ENCODE measurements at places on chromosomes 1 and 21.
A peak's percentile ranks its signal among the peaks of the same experiment; 100 is the strongest.

DNA sequence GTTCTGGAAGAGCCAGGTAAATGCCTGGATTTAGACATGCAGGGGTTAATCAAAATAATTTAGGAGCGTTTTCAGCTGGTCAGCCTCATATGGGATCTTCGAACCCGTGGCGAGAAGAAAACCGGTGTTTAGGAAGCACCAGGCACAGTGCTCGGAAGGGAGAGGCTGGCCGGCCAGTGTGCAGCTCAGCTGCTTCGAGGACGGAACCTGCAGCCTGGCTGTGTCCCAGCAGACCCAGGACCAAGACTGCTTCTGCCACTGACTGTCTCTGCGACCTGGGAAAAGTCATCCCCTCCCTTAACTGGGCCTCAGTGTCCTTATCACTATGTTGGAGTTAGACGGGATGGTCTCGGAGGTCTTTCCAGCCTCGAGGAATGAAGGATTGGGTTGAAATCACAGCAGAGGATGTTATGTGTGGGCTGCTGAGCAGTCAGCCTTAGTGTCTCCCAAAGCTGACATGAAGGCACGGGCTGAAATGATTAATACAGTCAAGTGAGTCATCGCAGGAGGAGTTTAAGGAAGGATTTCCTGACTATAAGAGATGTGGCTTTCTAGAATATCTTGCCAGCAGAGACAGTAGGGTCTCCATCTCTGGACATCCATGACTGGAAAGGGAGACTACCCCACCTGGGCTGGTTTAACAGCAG lies 20.8 kb downstream of the PPFIA4 start:
- no peak for DNase-seq

DNA sequence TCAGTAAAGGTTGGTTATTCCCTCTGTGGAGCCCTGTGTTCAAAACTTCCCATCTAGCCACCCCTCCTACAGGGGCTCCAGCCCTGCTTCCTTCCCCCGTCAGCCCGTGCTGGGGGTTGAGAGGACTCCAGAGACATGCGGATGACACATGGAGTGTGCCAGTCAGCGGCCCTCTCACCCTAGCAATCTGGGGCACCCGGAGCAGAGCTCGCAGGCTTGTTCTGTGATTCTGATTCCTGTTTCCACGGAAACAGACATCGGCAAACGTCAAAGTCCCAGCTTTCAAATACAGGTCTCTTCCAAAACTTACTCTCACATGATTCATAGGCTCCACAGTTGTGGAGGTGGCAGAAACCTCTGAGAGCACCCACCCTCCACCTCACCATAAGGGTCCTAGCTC lies 9.8 kb upstream of the SSBP3 start:
- no peak for DNase-seq

GRCh38 chr1:44652445-44653106 lies 21.7 kb downstream of the TMEM53 start:
- no peak for DNase-seq

DNA sequence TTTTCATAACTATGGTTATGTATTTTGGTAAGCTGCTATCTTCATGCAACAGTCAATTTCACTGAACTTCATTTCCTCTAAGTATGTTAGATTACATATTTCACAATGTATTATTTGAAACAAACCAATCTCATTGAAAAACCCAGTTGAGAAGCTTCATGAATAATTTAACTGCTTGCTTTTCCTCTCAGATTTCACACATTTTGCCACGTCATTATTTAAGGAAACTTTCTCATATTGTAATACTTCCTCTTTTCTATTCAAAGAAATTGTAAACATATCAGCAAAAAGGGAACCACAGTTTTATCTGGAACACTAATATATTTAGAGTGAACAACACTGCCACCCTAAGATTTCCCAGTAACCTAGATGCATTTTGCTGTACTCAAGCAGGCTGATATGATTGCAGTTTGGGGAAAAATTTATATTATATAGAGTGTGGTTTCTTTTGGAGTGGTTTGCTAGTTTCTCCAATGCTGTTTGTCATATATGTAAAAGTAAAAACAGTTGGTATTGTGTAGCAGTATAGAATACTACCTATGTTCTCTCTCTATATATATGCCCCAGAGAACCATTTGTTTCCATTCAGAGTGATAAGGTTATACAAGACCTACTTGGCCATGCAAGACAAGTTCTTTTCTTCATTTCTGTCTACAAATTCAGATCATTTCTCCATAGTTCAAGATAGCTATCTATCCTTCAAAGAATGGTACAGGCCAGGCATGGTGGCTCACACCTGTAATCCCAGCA lies 28.4 kb upstream of the AHCTF1 start:
- DNase-seq, result no peak

- no peak for DNase-seq
These were observed 16.5 kb downstream of the CTSK start for GRCh38 chr1:150791585-150791984.

- DNase-seq, result no peak
These were observed 19.1 kb downstream of the LRIG2 start for GRCh38 chr1:113091988-113092594.

DNA sequence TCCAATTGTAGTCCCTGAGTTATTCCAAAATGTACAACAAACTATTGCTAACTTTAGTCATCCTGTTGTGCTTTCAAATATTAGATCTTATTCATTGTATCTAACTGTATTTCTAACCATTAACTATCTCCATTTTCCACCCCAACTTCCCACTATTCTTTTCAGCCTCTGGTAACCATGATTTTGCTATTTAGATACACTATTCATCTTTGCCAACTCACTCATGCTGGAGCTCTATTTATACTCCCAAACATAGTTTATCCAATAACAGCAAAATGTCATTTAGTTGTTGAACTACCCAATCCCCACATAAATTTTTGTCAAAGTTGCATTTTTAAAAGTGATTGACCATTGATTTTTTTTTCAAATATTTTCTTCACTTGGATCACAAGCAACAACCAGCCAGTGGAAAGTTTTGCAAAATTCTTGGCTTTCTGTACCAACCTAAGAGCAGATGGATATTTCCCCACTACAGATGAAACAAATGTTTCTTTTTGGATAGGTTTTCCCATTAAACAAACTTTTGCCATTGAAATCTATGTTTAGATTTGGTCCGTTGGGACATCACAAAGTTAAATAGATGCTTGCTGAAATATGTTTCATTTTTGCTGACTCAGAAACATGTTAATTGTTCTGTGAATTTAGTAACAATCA lies 866.0 kb downstream of the LTN1 start:
- DNase-seq, result no peak

DNA sequence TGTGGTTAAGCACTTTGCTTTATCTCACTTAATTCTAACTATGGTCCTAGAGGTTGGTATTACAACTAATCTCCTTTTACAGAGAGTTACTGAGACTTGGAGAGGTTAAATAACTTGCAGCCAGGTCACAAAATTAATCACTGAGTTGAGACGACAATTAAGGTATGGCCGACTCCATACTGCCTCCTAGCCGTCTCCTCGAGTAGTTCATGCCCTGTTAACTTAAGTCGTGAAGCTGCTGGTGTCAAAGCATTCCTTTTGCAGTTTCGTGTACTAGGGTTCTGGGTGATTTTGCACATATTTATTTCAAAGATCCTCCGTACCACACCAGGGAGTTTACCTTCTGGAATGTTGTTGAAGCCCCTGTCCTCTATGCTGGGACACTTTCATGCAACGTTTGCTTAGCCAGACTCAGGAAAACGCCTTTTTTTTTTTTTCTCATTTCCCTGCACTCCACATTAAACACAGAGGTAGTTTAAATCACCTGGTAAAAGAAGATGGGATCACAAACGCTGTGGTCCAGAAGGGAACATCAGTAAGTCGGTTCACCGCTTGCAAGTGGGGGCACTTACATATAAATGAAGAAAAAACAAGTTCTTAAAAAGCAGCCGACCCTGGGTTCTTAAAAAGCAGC lies 570 bp upstream of the NEK7 start:
- DNase-seq, result peak; percentile 40

DNA sequence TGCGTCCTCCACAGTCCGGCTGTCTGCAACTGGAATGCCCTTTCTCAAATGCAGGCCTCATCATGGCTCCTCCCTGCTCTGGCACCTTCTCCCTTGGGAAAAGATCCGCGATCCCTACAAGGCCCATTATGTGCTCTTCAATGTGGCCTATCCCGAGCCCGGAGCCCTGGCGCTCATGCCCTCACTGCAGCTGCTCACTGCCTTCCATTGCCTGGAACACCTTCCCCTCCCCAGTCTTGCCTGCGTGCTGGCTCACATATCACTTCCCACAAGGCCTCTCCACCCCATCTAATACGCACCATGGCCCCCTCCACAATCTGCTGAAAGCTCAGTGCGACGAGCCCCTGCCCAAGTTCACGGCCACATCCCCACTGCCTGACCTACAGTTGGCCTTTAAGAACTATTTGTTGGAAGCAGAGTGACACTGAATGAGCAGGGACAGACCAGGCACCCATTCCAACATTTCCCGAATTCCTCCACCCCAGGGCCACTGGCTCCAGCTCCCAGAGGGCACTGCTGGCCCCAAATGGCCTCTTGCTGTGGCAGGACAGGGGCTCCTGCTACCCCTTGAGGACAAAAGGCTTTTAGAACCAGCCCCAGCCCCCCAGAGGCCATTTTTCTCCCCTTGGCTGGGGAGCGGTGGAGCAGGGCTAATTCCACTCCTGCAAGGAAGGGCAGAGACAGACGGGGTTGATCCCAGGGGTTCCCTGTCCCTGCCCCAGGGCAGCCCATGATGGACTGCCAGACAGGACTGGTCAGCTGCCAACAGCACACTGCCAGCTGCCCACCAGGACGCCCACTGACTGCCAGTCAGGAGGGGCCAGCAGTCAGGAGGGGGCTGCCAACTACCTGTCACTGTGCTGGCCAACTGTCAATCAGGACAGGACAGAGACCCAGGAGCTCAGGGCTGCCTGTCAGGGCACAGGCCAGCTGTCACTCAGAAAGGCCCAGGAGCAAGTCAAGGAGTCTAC lies 64.8 kb downstream of the DHRS3 start:
- no peak for DNase-seq

- DNase-seq, result no peak
These were observed 556.5 kb downstream of the PTBP2 start for GRCh38 chr1:97277891-97278654.

- no peak for DNase-seq
These were observed 42.8 kb downstream of the SLC37A1 start for GRCh38 chr21:42556476-42556875.

DNA sequence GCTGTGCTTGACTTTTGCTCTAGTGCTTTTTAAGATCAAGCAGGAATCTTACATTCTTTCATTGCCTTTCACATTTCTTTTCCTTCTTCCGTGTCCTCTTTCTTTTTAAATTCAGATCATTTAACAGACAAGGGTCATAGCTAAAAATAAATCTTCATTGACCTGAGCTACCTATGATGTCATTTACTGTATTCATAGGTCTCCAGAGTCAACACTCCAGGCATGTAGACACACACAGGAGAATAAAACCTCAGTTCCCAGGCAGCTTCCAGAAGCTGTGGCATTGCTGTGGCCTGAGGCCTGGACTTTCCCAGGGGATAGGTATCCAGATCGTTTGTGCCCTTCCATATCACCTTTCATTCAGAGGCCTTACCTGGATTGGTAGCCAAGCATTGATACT lies 38.5 kb upstream of the ENAH start:
- DNase-seq, result no peak

- DNase-seq, result no peak
These were observed 83.0 kb downstream of the NTPCR start for GRCh38 chr1:233033361-233033760.

DNA sequence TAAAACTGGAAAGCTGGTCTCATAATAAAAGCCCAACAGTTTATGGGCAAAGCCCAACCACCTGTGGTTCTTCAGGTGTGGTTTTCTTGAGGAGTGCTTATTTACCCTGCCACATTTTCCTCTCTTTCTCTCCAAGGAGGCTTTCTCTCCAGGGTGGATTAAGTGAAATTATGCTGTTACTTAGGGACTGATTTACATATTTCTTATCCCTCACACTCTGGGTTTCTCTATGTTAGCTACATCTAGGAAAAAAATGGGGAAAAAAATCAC lies 4.8 kb downstream of the TBX19 start:
- DNase-seq, result no peak

DNA sequence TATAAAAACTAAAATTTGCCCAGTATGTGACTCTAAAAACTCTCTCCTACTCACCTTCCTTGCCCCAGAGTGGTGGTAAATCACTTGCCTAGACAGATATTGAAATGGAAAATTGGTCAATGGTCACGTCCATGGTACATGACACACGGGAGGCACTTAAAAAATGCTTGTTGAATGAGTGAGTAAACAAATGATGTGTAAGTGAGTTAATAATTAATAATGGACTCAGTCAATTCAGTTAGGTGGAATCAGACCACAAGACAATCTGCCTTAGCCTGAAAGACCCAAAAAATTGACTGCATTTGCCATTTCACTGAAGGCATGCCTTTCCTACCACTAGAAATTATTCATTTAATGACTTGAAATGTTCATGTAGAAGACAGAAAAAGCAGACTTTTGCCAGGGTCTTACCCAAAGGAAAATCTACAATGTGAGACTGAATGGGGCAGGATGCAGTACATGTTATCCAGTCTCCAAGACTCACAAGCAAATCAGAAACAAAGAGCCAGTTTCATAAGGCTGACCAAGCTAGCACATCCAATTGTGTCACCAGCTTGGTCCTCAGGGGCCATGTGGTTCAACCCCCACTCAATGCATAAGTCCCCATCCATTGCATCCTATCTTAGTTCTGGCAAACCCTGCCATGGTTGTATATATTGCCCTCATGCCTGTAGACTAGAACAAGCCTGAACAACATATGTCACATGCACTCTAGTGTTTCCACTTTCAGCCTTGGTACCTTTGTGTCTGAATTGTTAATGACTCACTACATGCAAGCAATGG lies 73.6 kb downstream of the TBX15 start:
- DNase-seq, result no peak

- no peak for DNase-seq
These were observed 258.3 kb downstream of the SPATA17 start for GRCh38 chr1:217889401-217889800.

DNA sequence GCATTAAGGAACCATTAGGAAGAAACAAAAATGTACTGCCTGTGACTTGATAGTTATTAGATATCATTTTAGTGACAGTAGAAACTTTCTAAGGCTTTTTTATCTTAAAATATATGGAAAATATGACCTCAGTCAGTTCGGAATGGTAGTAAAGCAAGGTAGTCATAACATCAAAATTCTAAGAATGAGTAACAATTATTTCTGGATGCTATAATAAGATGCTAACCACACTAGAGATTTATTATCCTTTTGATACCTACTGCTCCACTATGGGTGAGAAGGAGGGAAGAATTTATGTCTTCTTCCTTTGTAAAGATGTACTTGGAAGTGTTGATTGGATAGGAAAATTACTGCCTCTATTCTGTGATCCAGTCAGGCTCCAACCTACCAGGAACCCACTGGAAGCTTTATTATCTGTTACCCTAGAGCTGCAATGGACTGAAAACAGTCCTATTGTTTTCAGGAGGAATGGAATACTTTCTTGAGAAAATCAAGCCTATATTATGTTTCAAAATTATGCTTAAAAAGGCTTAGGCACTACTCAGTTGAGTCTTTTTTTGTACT lies 8.8 kb downstream of the FMN2 start:
- DNase-seq, result no peak

GRCh38 chr1:119680723-119681122 lies 31.0 kb upstream of the PHGDH start:
- no peak for DNase-seq

- no peak for DNase-seq
These were observed 40.7 kb downstream of the CD2 start for GRCh38 chr1:116794804-116795481.

GRCh38 chr1:226646026-226646869 lies 92.8 kb downstream of the ITPKB start:
- no peak for DNase-seq

- no peak for DNase-seq
These were observed 3.5 kb upstream of the PEAR1 start for GRCh38 chr1:156889802-156890580.

Measured in smooth muscle cell of the brain vasculature (primary cell).